Activated T-helper 17 cell treated with anti-CD3 and anti-CD28 coated beads, Interleukin-2, amount 50 U/mL, for 72 hours (primary cell): ENCODE measurements at places on chromosomes 4 and X.

- ATAC-seq: no peak
These were observed 58.2 kb upstream of the TRIM2 start for GRCh38 chr4:153146031-153146430.

- ATAC-seq: no peak
These were observed 239.9 kb upstream of the TEX13A start for GRCh38 chrX:105460376-105460775.

DNA sequence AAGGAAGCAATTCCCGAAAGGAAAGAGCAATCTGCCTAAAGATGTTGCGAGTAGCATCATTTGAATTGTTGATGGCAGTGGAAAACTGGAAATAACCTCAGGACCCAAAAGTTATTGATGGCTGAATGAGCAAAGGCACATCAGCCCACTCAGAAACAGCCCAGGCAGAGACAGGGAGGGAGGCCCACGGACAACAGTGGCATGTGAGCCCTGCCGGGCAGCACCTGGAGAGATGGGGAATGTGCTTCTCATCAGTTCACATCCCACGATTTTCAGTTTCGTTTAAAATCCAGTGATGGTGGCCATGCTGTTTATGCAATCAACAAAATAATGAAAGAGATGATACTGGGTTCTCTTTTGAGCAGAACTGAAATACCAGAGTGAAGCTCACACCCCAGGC, 80.0 kb downstream of the JAKMIP1 start:
- ATAC-seq: no peak

GRCh38 chr4:185999207-185999606, 69.7 kb upstream of the TLR3 start:
- ATAC-seq: no peak

DNA sequence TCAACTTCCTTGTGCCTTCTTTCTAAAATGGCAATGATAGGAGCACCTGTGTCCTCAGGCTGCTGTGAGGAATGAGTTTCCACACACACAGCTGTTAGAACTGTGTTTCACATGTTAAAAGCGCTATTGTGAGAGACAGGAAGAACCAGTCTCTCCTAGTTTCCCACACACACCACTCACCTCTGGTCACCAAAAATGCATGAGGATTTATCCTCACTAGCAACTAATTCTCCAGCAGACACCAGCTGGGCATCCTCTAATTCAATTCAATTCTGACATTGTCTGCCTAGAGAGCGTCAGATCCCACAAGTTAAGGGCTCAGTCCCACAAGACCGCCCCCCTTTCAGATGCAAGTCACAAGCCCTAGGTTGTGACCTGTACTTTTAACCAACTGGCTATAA, 29.0 kb upstream of the SLC2A9 start:
- no peak for ATAC-seq

DNA sequence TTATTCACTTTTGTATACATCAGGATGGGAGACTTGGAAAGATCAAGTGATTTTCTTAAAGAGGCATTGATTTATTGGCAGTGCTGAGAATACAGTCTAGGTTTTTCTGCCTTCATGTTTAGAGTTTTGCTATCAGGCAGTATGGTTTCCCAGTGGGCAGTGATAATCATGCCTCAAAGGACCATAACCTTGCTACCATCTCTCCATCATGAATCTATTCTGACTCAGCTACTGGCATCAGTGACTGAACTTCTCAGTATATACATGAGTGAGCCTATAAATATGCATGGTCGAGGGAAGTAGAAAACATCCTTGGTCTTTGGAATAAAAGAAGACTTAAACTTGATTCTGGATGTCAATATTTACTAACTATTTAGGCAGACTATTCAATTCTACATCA, 562.0 kb upstream of the AADAT start:
- ATAC-seq: no peak

- ATAC-seq: peak; percentile 21
These were observed 610.6 kb upstream of the DIPK2B start for GRCh38 chrX:45811326-45811725.

DNA sequence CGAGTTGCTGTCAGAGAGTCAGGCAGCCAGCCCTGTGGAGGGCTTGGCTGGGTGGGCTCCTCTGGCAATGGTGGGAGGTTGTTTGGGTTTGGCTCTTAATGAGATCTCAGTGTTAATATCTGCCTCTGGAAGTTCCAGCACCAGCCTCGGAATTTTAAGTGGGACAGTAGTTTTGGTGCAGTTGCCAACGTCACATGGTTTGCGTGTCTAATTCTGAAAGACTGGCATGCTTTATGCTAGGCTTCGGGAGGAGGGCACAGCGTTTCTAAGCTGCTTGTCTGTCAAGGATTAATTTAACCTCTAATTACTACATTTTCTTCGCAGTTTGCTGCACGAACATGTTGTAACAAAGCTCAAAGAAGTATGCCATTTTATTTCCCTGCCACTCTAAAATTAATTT, 9.2 kb downstream of the MAMLD1 start:
- no peak for ATAC-seq

DNA sequence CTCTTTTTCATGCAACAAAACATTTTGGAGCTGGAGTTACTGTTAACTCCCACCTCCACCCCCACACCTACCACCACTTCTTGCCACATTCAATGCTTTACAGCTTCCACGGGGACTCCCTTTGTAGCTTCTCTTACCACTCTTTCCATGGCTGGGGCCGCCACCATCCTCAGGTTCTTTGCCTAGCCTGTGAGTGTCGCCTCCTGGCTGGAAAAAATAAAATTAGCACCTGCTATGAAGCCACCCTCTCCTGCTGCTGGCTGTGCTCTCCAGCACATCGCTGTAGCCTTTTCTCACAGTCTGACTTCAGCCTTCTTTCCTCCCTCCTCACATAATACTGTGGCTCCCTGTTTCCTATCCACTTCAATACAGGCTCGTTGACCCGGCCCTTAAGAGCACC, 114.4 kb downstream of the FRAS1 start:
- ATAC-seq: no peak

DNA sequence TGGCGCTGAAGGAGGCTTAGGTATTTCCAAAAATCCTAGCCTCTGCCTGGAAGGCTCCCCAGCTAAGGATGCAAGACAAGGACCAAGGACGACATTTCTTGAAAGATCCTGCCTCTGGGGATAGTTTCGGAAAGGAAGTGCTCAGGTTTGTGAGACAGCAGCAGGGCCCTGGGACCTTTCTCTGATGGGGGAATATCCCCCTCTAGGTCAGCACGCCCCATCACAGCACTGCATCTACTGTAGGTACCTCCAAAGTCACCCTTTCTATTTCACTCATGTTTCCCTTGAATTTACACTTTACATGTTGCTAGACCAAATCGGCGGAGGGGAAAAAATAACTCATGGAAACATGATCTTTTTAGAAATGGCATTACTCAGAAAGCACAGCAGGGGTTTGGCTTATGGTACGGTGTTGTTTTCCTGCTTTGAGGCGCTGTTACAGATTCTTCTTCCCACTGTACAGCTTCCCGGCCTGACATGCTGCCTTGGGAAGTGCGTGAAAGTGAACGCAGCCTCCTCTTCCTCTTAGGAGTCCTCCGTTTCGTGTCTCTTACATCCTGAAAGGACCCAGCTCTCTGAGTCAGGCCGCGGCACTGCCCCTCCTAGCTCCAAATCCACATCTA, 77.2 kb upstream of the DHRSX start:
- ATAC-seq: peak; percentile 58

GRCh38 chr4:40828661-40829060, 78.9 kb downstream of the NSUN7 start:
- ATAC-seq: no peak

DNA sequence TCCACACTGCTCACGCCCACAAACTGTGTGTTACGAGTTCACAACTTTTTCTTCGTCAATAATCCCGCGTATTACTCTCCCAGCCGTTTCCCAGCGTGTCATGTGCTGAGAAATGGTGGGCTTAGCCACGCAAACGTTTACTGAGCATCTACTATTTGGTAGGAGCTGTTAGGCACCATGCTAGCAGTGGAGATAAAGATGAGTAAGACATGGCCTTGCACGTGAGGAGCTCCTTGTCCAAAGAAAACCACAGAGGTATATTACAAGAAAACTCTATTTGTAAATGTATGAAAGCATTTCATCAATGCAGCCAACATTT, 821 bp upstream of the TMEM128 start:
- no peak for ATAC-seq

GRCh38 chr4:19776021-19776459, 475.7 kb upstream of the SLIT2 start:
- ATAC-seq: no peak

DNA sequence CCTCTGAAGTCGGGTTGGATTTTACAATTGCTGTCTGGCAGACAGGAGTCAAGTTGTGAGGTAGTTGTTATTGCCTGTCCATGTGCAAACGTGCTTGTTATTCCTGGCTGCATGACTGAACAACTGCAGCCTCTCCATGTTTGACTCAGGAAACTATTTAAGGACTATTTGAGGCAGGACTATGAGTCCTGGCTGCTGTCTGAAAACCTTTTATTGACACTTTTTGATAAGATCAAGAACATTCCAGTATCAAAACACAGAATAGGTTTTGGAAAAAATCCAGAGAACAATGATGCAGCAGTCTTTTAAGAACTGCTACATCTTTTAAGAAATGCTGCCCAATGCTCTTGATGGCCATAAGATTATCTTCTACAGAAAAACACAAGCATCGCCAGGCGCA, 10.0 kb upstream of the SPRY1 start:
- no peak for ATAC-seq

DNA sequence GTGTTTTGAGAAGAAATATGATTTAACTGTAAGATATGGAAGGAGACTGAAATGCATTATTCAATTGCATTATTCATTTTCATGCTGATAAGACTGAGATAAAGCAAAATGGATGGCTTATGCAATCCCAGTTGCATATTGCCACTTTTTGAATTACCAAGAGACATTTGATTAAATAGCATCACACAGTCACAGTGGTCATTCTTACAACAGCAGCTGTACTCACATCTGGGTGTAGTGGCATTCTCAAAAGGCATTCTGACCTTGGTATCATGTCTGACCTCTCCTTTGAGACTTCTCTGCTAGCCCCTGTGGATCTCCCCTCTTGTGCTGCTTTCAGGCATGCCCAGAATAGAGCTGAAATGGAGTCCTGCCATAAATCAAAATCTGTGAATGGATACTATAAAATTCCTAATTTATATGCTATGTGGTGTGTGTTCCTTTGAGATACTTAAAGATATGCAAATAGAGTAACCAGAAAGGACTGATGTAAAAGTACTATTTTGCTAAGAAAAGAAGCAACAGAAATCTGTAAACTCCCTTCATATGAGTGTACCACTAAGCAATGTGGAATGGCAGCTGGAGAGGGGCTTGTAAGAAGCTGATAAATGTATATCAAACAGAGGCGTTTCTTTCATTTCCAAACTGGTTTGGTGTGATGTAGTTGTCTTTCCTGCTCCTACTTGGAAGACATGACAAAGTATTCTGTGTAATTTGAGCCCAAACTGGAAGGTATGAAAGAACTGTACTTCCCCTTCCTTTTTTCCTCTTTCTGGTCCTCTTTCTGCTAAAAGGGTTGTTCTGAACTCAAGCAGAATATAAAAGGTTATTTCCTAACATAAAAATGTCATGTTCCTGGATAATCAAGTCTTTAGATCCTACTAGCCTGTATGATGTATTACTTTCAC, 25.4 kb upstream of the METAP1 start:
- no peak for ATAC-seq

GRCh38 chr4:175971388-175972179, 94.1 kb upstream of the WDR17 start:
- ATAC-seq: no peak

- ATAC-seq: no peak
These were observed 62.8 kb upstream of the DIAPH2 start for GRCh38 chrX:96621811-96622210.

DNA sequence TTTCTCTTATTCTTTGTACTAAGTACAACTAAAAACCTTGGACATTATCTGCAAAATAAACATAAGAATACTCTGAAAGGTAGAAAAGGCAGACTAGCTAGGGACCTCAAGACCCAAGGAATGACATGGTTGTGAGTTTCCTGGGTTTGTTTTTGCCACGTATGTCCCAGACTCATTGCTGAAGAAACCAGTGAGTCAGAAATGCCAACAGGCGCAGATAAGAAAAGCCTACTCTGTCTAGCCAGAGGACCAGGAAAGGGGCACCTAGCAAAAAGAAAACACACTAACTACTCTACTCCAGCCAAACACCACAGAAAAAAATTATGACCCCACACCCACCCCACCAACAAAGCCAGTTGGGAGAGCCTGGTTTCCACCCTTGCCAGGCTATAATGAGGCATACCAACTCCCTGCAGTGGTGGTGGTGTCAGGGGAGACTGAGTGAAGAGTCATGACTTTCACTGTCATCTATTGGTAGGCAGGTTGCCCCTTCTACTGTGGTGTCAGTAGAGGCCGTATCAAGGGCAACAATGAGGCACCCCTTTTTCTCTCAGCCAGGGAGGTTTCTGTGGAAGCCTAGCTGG, 10.9 kb downstream of the MTMR1 start:
- peak; percentile 90 for ATAC-seq

DNA sequence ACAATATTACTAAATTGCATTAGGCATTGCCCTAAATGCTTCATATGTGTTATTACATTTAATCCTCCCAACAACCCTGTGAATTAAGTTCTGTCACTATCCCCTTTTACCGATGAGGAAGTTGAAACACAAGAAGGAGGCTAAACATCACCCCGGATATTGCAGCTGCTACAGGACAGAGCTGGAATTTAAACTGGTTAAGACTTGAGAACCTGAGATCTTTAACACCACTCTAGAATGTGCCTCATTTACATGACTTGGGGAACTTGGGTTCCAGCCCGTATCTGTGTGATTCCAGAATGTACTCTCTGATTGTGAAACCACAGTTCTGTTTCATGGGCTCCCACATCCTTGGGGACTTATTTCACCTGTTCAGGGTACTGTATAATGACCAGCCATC, 165.1 kb upstream of the PPARGC1A start:
- ATAC-seq: no peak

GRCh38 chr4:163284304-163284703, 48.1 kb downstream of the NPY1R start:
- no peak for ATAC-seq

GRCh38 chr4:180423712-180424057, 1819.5 kb upstream of the TENM3 start:
- ATAC-seq: no peak

DNA sequence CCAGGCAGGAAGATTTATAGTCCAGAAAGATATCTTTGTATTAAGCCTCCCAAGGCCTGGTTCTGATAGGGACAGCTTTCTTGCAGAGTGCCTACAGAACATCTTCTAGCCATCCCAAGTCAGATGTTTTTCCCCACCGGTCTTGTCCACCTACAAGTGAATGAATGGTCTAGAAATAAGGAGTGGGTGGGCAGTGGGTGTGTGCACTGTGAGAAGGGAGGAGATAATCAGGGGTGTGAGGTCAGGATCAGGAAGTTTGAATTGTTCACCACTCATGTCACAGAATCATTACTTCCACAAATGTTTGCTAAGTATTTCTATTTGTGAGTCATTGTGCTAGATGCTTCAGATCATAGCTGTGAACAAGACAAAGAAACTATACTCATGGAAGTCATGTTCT, 332.6 kb downstream of the NKX6-1 start:
- no peak for ATAC-seq

GRCh38 chrX:79181401-79181800, 36.9 kb downstream of the GPR174 start:
- peak; percentile 28 for ATAC-seq

- no peak for ATAC-seq
These were observed 211.0 kb downstream of the DCLK2 start for GRCh38 chr4:150289198-150289597.
